ENCODE measurements at places on chromosomes 1 and 21.

- DNase-seq, result no peak
Measured at GRCh38 chr1:117561551-117561950, 44.3 kb upstream of the TENT5C start.

- DNase-seq, result no peak
Measured at GRCh38 chr1:31196685-31197084, 43.0 kb downstream of the NKAIN1 start.

DNA sequence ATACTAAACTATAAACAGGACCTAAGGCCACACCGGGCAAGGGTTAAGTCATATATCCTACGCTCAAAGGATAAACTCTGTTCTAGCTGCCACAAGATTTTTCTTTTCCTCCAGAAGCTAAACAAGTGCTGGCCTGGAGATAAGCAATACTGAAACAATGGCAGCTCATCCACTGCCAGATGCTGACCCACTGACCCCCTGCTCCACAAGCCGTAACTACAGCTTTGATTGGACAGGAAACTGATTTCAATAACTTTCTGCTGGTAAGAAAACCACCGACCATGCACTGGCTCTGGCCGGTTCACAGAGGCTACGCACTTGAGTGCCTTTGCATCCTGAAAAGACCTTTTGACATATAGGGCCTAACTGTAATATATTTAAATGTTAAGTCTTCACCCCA lies 51.3 kb upstream of the PLA2G2C start:
- no peak for DNase-seq

- DNase-seq, result no peak
Measured at GRCh38 chr1:245395680-245396079, 240.9 kb downstream of the KIF26B start.

DNA sequence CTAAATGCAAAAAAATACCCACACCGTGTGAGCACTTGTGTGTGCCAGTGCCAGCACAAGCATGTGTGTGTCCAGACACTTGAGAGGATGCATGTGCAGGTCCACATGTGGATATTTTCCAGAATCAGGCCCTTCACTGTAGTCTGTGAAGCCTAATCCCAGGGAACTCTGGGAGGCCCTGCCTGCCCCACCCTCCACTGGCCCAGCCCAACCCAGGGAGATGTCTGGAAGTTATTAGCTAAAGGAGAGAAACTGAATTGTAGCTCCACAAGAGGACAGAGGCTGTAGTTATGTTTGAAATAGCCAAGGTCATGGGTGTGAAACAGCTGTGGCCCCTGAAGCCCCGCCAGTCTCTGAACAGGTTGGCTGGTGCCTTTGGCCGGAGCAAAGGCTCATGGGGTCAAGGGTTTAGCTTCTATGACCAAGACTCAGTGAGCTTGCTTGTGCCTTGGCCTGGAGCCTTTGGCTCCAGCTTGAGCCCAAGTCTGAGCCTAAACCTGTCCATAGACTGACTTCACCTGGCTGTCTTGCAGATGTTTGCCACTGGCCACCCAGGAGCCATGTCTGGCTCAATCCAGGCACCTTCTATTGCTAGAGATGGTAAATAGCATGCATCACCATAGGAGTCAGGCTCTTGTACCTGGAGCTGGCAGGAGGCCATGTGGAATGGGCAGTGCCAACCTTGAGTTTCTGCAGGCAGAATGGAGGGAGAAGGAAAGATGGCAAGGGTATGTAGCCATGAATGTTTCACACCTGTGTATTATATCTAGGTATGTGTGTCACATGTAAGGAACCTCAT lies 69.9 kb downstream of the TMEM53 start:
- no peak for DNase-seq

DNA sequence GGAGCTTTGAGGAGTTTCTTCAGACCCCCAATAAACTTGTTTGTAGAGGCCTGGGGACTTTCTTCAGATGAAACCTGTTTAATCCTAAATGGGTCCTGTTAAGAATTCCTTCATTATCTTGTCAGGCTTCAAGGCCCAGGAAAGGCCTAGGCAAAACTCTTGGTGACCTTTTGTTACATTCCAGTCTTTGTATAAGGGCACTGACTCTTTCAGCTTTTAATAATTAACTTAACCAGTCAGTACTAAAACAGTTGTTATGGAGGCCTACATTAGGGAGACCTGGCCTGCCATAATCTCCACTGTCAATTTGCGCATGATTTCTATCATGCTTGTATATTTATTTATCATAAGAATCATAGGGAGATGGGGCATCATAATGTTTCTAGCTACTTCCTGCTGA lies 110.2 kb downstream of the FCRL5 start:
- no peak for DNase-seq

- DNase-seq, result no peak
Measured at GRCh38 chr21:42160765-42161164, 58.2 kb upstream of the ABCG1 start.

- DNase-seq, result no peak
Measured at GRCh38 chr1:206782448-206782847, 10.2 kb upstream of the IL10 start.

GRCh38 chr1:6412896-6413295 lies 6.8 kb downstream of the HES2 start:
- no peak for DNase-seq

DNA sequence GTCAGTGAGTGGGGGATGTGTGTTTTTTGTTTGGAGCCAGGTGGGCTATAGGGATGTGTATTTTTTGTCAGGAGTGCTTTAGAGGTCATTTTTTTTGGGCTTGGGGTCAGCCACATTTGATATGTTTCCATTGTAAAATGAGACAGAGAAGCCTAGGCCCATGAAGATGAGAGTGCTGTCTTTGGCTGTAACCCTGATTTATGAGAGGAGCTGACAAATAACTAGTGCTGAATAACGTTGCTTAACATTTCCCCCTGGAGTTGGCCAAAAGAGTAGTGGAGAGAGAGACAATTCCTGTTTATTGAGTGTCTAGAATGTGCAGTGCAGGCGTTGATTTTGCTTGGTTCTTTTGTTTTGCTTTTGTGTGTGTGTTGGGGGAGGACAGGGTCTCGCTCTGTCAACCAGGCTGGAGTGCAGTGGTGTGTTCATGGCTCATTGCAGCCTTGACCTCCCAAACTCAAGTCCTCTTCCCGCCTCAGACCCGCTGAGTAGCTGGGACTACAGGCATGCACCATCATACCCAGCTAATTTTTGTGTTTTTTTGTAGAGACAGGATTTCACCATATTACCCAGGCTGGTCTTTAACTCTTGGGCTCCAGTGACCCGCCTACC lies 64.7 kb downstream of the S1PR1 start:
- no peak for DNase-seq

DNA sequence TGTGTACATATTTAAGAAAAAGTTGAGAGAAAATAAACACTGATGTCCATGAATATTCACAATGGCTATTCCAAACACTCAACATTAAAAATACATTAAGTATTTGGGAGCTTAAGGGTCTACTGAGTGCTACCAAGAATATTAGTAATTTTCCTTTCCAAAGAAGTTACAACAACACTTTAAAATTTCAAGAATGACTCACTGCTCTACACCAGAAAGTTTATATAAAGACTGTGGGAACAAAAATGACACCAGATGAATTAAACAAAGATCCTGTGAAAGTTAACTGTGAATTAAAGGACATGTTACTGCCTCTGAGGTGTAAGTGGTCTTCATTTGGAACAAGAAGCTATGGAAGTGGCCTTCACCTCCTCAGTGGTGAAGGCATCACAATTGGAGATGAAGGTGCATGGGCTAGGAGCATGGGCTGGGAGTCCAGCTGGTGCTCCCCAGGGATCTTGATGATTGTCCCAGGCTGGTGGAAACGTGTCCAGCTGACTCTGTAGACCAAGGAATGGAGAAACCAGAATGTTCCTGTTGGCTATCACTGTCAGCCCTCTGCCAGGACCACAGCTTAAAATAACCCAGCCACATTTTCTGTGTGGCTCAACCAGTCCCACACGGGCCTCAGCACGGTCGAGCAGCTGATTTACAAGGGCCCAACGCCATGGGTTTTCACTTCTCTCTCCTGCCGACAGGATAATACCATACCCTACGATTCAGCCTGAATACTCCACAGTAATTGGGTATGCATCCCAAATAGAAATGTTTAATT lies 28.8 kb downstream of the TAF5L start:
- no peak for DNase-seq

DNA sequence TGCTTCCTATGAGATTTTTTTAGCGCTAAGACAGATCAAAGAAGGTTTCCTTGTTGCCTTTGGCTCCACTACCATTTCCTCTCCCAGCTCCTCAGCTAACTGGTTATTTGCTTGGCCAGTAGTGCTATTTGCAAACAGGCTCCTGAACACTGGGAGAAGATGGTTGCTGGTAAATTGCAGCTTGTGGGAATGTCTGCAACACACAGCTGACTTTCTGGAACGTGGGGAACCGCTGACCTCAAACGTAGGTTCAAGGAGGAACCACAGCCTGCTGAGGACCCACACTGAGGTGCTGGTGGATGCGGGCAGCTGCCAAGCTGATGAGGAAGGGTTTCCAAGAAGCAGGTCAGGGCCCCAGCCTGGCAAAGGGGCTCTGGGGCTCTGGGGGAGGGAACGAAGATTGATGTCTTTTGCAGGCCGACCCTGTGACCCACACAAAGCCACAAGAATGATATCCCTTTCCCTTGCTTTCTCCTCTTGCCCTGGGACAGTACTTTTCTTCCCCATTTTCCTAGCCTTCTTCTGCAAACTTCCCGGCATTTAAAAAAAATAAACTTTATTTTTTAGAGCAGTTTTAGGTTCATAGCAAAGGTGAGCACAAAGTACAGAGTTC lies 24.8 kb downstream of the GNG4 start:
- no peak for DNase-seq

GRCh38 chr21:26935977-26936376 lies 30.9 kb downstream of the ADAMTS5 start:
- DNase-seq, result no peak

DNA sequence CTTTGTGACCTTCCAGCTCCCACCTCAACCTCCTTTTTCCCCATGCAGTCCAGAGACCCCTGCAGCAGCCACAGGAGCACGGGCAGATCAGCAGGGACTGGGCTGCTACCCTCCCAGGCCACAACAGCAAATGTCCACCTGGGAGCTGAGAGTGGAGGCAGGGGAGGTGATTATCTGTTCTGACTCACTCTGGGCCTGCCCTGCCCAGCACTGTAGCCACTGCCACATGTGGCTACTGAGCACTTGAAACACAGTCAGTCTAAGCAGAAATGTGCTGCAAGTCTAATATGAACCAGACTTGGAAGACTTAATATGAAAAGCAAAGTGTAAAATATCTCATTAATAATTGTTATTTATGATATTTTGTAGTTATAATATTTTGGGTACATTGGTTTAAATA lies 148.9 kb upstream of the VANGL1 start:
- no peak for DNase-seq

- DNase-seq, result no peak
Measured at GRCh38 chr1:229119876-229120275, 151.0 kb upstream of the RAB4A start.

GRCh38 chr1:238241607-238242006 lies 350.9 kb upstream of the ZP4 start:
- DNase-seq, result no peak

- DNase-seq, result no peak
Measured at GRCh38 chr1:228218513-228219244, 10.8 kb downstream of the OBSCN start.

DNA sequence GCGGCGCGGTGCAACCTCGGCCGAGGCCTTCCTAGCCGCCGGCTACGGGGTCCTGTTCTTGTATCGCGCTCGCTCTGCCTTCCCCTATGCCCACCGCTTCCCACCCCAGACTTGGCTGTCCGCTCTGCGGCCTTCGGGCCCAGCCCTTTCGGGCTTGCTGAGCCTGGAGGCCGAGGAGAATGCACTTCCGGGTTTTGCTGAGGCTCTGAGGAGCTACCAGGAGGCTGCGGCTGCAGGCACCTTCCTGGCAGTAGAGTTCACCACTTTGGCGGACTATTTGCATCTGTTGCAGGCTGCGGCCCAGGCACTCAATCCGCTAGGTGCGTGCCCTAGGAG lies 379 bp downstream of the PPCS start:
- DNase-seq, result no peak

- DNase-seq, result no peak
Measured at GRCh38 chr1:22121421-22121911, 21.4 kb downstream of the WNT4 start.

GRCh38 chr1:47931395-47931794 lies 65.8 kb downstream of the TRABD2B start:
- DNase-seq, result no peak

- no peak for DNase-seq
Measured at GRCh38 chr1:198544265-198544664, 3.8 kb upstream of the ATP6V1G3 start.

- no peak for DNase-seq
Measured at GRCh38 chr1:37714226-37714625, 21.9 kb downstream of the CDCA8 start.

DNA sequence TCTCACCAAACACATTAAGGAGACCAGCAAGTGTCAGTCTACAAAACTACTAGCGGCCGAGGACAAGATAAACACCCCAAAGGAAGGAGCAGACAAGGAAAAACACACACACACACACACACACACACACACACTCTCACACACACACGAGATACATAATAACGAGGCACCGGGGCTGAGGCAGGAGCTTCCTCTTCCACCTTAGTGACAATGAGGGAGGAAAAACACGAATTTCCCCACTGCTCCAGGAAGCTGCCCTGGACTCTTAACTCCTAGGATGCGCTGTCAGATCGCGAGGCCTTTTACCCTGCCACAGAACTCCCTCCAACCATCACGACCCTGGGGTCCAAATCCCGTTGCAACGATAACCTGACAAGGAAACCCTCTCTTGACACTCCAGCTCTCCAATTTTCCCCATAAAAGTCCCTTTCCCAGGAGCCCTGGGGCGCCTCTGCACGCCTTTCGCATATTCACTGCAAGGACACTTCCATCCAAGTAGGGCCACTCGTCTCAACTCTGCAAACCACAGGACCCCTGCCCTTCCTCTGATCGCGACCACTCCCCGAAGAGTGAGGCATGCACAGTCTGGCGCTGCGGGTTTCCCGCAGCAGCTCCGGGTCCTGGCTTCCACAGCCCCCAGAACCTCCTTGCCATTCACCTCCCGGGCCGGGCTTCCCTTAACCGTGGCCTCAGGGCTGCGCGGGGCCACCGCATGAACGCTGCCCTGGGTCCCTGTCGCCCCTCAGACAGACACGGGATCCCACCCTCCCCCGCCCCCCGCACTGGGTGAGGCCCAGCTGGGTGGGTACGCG lies 581 bp downstream of the ETV3 start:
- no peak for DNase-seq

- no peak for DNase-seq
Measured at GRCh38 chr21:44986471-44987291, 46.9 kb downstream of the SLX9 start.

GRCh38 chr1:100931716-100932115 lies 35.8 kb downstream of the SLC30A7 start:
- no peak for DNase-seq

DNA sequence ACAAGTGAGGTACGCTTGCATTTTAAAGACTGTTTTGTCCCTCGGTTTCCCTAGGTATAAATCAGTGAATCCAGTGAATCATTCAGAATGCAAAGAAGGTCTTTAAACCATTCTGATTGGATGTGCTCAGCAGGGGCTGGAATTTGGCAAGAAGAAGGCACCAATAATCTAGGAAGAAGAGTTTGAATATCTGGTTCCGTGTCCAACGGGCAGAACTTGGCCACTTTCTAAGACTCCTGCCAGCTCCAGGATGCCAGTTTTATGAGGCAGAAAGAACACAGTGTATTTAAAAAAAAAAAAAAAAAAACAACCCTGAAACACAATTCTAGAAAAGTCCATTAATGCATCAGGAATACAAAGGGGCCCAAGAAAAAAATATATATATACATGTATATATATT lies 3.0 kb upstream of the TENT5C start:
- no peak for DNase-seq
